ENCODE measurements at places on chromosomes 1 and 21.

- DNase-seq, result no peak
Observed at GRCh38 chr1:96872757-96873156, 151.2 kb downstream of the PTBP2 start.

DNA sequence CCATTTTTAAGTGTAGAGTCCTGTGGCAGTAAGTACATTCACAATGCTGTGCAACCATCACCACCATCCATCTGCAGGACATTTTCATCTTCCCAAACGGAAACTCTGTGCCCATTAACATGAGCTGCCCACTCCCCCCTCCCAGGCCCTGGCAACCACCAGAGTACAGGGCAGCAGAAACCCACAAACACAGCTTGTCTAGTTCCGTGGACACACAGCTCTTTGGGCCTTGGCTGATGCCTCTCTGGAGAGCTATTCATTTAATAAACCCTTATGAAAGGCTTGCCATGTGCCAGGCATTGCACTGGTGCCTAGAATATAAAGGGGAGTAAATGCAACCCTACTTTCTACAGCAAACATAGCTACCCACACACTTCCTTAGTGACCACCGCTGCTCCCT is 28.0 kb downstream of the STUM start:
- DNase-seq, result no peak

DNA sequence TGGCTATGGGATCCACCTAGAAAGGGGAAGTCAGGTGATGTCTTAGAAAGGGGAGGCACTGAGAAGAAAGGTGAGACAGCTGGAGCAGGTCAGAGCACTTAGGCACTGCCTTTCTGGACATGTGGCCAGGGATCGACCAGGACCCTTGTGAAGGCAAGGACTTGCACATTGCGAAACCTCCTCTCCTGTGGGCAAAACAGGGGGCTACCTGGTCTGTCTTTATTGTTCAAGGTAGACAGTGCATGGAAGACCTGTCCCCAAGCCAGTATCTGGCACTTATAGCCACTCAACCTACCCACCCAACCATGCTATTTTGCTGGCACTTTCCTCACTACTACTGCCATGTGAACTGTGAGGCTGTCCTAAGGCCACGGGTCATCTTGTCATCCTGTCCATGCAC is 67.2 kb downstream of the NAV1 start:
- DNase-seq, result no peak

DNA sequence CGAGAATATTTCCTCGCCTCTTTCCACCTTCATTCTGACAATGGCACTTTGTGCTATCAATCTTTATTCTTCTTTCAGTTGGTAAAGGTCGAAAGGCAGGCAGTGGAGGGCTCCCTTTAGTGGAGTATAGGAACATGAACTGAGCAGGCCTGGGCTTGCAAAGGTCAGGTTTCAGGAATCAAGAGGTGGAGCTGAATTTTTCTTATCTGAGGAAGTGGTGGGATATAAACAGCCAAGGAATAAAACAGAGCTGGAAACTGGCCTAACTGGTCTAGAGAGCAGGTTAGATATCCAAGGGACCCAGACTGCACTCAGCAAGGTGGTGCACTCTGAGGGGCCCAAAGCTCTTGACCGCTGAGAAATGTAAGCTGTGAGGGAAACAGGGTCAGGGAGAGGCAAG is 99.1 kb downstream of the PLA2G4A start:
- DNase-seq, result no peak
